Activated CD4-positive, alpha-beta memory T cell treated with anti-CD3 and anti-CD28 coated beads for 36 hours (primary cell): ENCODE measurements at places on chromosomes 4 and X. TPM values are rescaled to one million over a fixed set of nuclear protein-coding genes. Genes with fewer than 3 reads are reported as not detected.

DNA sequence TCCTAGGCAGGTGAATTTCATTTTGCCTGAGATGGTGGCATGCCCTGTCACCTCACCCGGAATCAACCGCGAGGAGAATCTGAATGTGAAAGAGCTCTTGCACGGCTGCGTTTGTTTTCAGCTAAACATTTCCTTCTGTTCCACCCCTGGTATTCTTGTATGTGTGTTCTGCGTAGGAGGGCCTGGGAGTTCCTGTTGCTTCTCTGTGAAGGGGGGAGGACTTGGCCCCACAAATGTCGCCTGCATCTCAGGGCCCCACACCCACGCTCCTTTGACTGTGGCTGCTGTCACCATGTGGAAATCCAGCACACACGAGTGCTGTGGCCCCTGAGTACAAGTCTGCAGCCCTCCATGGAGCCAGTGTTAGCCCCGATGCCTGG, 45.8 kb upstream of the CLCN4 start:
- peak; percentile 63 for DNase-seq
- H3K27me3 ChIP-seq = no peaks in the 10 kb centered on the region

The GATA1 gene
- not detected for total RNA-seq

The RIPPLY1 gene
- not detected for total RNA-seq

The CLDN22 gene
- total RNA-seq = not detected

The TLR1 gene
- 1.5 TPM for total RNA-seq

DNA sequence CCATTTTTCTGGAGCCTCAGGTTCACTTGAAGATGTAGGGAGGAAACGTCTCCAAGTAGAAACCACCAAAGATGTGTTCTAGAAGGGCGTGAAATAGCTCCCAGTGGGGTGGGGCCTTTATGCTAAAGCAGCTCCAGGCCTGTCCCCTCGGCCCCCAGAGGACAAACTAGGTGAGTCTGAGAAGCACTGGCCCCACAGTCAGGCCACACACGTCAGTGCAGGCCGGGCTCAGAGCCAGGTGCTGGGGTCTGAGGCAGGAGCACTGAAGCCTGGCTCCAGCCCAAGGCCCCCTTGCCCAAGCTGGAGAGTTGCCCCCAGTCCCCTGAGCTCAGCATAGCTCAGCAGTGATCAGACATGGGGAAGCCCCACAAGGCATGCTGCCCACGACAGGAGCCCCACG, 95.4 kb upstream of the PSAPL1 start:
- no peaks in the 10 kb centered on the region for H3K4me1 ChIP-seq
- H3K4me3 ChIP-seq = no peak overlapping the region
- no peaks in the 10 kb centered on the region for H3K36me3 ChIP-seq
- H3K27ac ChIP-seq = no peak overlapping the region
- no peak for DNase-seq

DNA sequence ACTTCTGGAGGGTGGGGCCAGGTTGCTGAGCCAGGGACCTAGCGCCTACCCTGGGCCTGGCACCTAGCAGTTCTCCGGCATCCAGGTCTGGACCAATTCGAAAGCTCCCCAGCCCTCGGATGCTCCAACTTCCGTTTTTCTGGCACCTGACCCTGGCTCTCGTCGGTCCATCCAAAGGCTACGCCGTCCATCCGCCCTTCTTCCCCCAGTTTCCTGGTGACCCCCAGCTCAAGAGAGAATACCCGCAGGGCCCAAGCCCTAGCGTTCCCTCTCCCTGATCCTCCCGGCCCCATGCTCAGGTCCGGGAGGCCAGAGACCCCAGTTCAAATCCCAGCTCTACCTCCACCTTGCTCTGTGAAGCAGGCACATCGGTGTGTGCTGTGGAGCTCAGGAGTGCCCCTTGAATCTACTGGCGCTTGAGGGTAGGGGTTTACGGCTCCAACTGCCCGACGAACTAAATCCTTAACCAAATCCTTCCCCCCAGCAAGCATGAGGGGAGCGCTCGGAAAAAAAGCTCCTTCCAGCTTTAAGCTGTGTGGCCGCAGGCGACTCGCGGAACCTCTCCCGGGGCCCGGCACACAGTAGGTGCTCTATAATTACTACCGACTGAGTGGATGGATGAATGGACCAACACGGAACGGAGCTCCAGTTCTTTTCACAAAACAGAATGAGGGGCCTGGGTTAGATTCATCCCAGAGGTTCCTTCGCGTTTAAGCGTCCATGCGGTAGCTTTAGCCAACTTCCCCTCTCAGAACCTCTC, 1.1 kb downstream of the CRMP1 start:
- no peak overlapping the region for H3K27ac ChIP-seq
- DNase-seq = no peak
- H3K4me3 ChIP-seq = no peak overlapping the region

The TGIF2LX gene
- total RNA-seq = not detected

DNA sequence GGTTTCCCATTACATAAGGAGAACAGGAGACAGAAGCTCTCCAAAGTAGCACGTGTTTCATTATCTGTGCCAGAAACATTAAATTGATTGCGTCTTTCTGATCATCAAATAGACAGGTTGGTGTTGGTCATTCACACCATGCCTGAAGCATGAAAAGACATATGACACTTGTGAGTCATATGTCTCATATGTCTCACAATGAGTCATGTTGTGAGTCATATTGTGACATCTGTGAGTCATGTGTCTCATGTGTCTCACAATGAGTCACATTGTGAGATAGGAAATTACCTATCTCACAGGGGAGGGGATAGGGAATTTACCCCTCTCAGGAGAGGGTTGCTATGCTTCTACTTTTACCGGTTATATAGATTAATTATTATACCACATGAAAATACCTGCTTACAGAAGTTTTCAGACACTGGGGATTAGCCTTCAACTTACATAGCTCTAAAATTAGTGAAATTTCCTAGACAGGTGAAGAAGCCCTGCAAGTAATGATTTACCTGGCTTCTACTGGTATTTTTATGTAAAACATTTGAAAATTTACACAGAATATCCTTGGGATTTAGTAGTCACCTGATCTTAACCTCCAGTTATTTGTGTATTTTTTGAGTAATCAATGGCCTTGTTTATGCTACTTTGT, 80.8 kb downstream of the NPFFR2 start:
- no peaks in the 10 kb centered on the region for H3K36me3 ChIP-seq
- H3K4me1 ChIP-seq = peaks cover 5% of the 10 kb centered on the region
- no peak overlapping the region for H3K4me3 ChIP-seq
- H3K27me3 ChIP-seq = no peaks in the 10 kb centered on the region

GRCh38 chr4:165873298-165874071, 448 bp downstream of the TLL1 start:
- H3K4me1 ChIP-seq = peaks cover 18% of the 10 kb centered on the region
- H3K36me3 ChIP-seq = no peaks in the 10 kb centered on the region
- peak overlapping the region; percentile 16 for H3K4me3 ChIP-seq
- no peak overlapping the region for H3K27ac ChIP-seq

DNA sequence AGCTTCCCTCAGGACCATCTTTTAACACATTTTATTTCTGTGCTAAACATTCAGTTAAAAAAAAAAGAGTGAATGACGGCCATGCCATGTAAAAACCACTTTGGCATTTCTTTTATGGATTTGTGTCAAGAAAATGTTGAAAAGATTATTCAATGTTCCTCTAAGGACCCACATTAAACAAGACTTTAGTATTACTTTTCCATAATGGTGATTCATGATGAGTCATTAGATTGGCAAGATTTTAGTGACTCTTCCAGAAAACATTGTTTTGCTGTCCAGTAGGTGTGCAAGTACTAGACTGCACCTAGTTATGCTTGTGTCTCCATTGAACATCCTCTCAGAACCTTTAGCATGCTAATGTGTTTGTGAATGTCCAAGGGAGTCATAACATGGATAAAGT, 748.6 kb downstream of the STPG2 start:
- H3K4me3 ChIP-seq = no peak overlapping the region
- H3K27ac ChIP-seq = no peak overlapping the region
- H3K4me1 ChIP-seq = no peaks in the 10 kb centered on the region
- H3K27me3 ChIP-seq = no peaks in the 10 kb centered on the region
- DNase-seq = no peak

GRCh38 chr4:26731351-26732035, 129.1 kb upstream of the STIM2 start:
- peaks cover 11% of the 10 kb centered on the region for H3K4me1 ChIP-seq
- H3K36me3 ChIP-seq = peaks cover 3% of the 10 kb centered on the region
- no peak overlapping the region for H3K27ac ChIP-seq
- no peak overlapping the region for H3K4me3 ChIP-seq
- no peaks in the 10 kb centered on the region for H3K27me3 ChIP-seq
